ENCODE measurements at places on chromosomes 6 and 20. TPM values are rescaled to one million over a fixed set of nuclear protein-coding genes. Genes with fewer than 3 reads are reported as not detected.

DNA sequence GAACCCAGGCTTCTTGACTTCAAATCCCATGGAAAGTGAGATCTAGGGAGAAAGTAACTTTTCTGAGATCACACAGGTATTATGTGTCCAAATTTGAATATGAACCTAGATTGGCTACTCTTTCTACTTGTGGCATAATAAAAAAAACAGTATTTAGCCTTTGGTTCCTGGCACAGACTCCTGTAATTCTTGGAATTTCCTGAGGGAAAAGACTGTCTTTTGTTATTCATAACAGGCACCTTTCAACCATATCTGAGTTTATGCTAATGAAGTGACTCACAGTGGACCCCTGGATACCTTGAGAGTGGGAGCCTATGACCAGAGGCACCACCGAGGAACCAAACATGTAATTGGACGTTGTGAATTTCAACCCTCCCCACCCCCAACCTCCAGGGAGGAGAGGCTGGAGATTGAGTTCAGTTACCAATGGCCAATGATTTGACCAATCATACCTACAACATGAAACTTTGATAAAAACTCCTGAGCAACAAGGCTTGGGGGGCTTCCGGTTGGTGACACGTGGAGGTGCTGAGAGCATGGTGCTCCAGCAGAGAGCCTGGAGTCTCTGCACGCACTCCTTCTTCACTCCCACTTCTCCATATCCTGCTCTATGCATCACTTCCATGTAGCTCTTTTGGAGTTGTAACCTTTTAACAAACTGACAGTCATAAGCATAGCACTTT, 48.8 kb downstream of the LAMA4 start:
- no peak for DNase-seq

GRCh38 chr6:136647363-136647852, 97.2 kb upstream of the MAP7 start:
- DNase-seq, result peak; percentile 24

DNA sequence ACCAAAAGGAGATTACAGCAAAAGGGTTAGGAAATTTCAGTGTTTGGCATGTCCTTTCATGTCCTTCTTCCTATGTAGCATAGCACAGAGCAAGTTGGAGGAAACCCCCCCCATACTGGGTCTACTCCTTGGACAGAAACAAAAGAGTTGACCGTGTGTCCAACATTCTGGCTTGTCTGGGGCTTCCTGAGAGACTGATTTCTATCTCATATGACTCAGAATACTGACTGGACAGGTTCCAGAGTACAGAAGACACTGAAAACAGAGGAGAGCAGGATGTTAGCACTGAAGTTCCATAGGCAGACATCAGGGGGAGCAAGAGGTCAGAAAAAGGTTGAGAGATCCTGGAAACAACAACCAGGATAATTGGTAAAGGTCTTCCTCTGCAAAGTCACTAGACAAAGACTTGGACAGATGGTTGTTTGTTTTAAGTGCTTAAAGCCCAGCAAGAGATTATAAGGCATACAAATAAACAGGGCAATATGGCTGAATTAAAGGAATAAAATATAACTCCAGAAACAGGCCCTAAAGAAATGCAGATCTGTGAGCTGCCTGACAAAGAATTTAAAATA, 48.4 kb downstream of the USP49 start:
- DNase-seq, result peak; percentile 31

DNA sequence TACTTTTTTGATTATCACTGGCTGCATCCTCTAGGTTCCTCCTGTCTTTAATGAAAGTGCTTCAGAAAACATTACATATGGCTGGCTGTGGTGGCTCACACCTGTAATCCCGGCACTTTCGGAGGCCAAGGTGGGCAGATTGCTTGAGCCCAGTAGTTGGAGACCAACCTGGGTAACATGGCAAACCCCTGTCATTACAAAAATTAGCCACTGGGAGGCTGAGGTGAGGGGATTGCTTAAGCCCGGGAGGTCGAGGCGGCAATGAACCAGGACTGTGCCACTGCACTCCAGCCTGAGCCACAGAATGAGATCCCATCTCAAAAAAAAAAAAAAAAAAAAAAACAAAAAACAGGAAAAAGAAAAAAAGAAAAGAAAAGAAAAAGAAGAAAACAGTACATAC, 35.3 kb downstream of the BEND3 start:
- no peak for DNase-seq

DNA sequence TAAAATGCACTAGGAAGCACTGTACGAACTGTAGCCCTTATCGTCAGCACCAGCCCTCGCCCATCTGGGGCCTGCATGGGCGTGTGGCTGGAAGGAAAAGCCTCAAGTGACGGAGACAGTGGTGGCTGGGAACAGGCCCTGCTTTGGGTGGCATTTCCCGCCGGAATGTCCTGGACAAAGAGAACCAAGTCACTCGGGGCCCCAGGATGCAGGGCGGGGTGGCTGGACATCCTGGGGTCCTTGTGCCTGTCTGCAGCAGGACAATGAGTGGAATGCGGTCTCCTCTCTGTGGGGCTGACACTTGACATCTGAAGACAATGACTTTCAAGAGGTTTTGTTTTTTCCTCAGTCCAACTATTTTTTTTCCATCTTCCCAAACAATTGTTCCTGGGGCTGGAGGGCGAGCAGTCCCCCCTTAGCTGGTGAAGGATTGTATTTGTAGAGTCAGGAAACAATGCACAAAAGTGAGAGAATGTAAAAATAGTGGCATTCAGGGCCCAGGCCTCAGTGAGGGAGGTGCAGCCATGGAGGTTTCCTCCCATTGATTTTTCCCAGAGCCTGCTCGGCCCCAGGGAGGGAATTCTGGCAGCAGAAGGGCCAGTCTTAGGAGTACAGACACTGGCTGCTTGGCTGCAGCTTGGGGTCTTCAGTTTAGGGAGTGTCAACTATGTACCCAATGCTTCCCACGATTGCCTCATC, 64.4 kb downstream of the PREX1 start:
- DNase-seq, result peak; percentile 47

GRCh38 chr6:107867302-107867615, 43.1 kb upstream of the SCML4 start:
- DNase-seq, result no peak

DNA sequence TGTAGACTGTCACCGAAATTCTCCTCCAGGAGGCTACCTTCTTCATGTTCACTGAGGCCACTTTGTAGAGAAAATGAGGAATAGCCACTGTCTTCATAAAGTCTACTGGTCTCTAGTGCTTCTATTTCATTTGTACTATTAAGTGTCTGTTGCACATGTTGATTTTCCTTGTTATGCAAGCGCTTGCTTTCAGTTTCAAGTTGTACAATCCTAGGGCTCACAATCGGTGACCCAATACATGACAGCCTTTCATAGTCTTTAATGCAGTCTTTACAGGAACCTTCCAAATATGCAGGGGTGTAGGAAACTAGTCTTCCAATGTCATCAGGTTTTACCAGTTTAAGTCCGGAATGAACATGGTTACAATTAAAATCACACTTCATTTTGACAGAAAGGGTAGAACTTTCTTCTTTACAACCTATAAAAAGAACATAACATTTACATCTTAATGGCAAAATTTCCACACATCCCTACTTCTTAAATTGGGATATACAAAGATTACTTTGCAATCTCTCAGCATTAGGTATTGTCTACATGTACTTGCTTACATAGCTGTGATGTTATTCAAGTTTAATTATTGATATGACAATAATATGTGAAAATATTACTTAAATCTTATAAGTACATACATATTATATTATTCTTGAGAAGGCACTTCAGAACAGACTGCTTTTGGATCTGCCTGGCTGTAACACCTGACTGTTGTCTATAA, 7.5 kb downstream of the FBXO5 start:
- no peak for DNase-seq

DNA sequence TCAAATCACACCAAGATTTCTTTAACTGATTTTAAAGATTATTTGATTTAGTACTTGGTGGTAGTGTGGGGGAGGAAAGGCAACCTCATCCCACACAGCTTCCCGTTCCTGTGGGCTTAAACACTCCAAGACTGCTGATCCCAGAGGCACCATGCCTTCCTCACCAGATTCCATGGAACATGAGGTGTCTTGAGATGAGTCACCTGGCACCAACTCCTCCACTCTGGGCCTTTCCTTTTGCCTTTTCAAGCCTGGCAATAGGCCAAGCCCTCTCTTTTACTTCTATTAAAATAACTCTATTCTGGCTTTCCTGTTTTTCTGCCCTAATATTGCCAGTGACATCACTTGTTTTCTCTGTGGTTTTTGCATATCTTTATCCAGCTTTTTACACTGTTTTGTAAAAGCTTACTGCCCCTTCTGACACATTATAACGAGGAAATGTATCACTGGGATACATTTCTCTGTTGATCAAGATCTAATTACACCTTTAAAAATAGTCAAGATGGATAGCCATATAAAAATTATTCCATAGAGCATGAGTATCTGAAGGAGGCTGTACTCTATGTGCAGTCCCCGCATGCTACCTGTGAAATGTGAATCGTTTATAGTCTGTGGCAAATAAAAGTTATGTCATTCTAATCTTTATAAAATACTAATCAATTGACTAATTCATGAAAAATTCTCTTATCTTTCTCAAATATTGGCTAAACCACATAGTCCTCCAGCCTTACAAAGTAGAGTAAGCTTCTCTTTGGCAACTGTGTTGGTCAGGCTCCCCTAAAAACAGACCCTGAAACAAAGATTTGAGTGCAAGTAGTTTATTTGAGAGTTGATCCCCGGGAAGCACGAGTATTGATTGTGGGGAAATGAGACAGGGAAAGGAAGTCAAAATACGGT, 257.8 kb upstream of the KCNQ5 start:
- peak; percentile 25 for DNase-seq

DNA sequence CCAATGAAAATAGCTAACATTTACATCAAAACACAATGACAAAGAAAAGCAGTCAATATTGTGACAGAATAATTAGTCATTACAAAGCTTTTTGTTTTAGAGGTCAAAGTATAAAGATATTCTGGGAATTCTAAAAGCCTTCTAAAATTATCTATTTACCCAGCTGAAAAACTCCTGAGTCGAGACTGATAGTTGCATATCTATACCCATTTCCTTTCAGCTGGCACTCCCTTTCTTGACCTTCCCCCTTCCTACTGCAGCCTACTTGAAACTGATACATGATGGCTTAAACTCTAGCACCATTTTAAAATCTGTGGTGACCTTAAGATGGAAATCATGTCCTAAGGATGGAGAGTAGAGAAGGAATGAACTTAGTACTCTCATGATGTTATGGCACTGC, 38.6 kb downstream of the LMBRD1 start:
- no peak for DNase-seq

GRCh38 chr6:133254552-133255228, 13.5 kb downstream of the EYA4 start:
- no peak for DNase-seq

- no peak for DNase-seq
Measured at GRCh38 chr20:23325107-23325506, 25.5 kb upstream of the NXT1 start.

The TSPO2 gene
- not detected for total RNA-seq

The DEFB126 gene
- not detected for total RNA-seq
